ENCODE measurements at places on chromosomes 4 and X.
A peak's percentile ranks its signal among the peaks of the same experiment; 100 is the strongest.

DNA sequence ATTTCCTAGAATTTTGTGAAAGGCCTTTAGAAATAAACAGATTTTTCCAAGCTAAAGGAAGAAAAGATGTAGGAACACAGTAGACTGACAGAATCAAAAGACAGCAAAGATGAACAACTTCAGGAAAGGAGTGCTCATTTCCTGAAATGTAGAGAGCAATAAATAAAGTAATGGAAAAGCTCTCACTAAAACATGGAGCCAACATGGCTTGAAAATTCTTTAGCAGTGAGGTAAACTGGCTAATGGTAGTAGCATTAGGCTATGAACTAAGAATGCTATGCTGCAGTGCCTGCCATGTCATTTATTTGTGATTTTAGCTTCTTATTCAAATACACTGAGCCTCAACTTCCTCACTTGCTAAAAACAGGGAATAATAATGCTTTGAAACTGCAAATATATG, 108.7 kb downstream of the IQCM start:
- no peak for DNase-seq

- no peak for DNase-seq
These were observed at the start of gene TLR1 for GRCh38 chr4:38804654-38805295. TSS of gene TLR1 (minus strand) at chr4:38804791. CDS start at chr4:38798831, 5,960 bp downstream.

DNA sequence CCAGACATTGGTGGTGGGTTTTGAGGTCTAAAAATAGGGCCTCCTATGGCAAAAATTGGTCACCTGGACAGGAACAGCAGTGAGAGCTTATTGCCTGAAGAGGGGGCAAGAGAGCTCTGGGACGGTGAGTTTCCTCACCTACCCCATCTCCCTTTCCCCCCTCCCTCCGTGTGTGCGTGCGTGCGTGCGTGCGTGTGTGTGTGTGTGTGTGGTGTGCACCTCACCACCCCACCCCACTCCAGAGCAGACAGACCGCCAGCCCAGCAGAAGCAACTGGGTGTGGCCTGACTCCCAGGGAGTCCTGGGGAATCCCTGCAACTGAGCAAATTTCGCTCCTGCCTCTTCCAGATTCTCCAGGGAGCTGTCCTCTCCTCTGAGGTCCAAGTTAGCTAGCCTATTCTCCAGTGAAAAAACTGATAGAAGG, 44.7 kb downstream of the PRPS1 start:
- no peak for DNase-seq

GRCh38 chr4:184950926-184951325, 67.4 kb upstream of the HELT start:
- DNase-seq = no peak

DNA sequence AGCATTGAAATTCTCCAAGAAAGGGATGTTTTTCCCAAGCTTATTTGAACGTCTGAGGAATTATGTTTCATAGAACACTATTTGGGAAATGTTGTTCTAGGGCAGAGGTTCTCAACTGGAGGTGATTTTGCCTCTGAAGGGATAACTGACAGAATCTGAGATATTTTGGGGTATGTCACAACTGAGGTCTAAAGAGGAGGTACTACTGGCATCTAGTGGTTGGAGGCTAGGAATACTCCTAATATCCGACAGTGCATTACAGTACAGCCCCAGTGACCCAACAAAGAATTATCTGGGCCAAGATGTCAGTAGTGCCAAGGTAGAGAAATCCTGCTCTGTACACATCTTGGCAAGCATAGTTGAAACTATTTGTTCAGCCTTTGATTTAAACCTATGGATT, 6.4 kb downstream of the HSPA4L start:
- DNase-seq = no peak

GRCh38 chrX:45445745-45446412, 245.2 kb upstream of the DIPK2B start:
- no peak for DNase-seq

DNA sequence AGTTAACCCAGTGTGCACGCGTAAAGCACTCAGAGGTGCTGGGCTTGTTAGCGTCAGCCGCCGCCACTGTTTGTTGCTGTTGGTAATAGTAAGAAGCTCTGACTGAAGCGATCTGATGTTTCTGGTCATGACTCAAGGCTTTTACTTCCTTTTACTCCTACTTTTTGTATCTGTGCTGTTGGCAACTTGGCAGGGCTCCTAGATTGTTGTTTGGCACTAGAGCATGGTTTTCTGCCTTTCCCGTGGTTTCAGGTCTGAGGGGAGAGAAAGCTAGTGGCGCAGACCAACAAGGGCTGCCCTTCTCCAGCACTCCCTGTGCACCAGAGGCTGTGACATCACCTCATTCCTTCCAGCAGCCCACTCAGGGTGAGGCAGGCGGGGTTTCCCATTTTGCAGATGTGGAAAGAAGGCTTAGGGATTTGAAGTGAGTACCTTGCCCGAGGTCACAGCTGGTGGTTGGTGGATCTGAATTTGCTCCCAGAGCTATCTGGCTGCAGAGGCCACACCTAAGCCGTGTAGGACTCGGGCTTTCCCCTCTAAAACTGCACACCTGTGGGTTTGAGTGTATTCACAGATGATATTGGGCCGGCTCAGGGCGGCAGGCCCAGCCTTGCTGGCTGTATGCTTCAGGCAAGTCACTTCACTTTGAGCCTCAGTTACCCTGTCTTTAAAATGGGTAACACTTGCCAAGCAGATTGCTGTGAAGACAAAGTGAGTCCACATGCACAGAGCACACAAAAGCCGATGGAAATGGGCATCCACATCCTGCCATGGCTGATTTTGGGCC, 51.2 kb upstream of the TADA2B start:
- peak; percentile 5 for DNase-seq

- DNase-seq = no peak
These were observed 149.5 kb downstream of the DHRSX start for GRCh38 chrX:2351321-2351720.

- DNase-seq = no peak
These were observed 258.1 kb upstream of the NEIL3 start for GRCh38 chr4:177051473-177052060.

DNA sequence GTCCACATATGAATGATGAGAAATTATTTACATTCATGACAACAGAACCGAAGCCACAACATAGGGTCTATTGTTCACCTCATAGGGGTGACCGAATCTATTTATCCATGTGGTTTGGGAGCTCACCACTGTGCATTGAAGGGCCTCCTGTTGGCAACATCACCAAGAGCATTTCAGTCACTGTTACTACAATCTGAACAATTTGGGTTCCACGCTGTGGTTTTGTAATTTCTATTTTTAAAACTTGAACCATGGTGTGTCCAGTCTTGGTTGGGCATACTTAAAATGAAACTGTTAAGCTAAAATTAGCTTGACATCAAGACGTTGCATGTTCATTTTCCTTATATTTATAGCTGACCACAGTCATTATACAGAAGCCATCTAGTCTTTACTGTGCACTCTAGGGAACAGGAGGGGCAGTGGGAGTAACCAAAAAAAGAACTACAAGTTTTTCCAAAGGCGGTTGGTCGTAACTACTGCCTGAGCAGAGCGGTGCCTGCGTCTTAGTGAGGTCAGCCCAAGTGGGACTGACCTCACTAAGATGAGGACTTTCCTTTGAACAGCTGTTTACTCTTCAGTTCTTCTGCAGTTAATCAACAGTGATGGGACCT, 192.1 kb downstream of the SPRY1 start:
- no peak for DNase-seq

- no peak for DNase-seq
These were observed 25.3 kb downstream of the GPM6B start for GRCh38 chrX:13791559-13791958.

GRCh38 chr4:118180776-118181175, 146.5 kb downstream of the NDST3 start:
- no peak for DNase-seq

DNA sequence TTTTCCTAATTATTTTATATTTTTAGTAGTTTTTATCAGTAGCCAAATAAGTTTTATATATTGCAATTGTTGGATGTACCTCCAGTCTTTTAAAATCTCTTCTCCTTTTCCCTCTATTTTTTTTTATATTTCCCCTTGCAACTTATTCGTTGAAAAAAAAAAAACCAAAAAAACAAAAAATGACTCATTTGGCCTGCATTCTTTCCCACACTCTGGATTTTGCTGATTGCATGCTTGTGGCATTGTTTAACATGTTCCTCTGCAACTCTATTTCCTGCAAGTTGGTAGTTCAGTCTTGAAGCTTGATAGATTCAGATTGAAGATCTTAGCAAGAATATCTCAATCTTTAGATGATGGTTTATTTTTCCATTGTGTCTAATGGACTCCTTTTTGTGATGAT, 260.6 kb upstream of the BOD1L1 start:
- no peak for DNase-seq

DNA sequence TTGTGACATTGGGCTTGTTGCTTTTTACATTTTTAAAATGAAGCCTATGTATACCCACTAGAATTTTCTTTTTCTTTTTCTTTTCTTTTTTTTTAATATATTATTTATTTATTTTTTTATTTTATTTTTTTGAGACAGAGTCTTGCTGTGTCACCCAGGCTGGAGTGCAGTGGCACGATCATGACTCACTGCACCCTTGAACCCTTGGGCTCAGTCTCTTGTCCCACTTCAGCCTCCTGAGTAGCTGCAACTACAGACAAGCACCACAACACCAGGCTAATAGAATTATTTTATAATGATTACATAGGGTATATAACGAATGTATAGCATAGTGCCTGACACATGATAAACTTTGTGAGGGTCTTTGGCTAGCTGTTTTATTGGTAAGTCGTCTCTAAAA, 64.9 kb downstream of the RBPJ start:
- no peak for DNase-seq

DNA sequence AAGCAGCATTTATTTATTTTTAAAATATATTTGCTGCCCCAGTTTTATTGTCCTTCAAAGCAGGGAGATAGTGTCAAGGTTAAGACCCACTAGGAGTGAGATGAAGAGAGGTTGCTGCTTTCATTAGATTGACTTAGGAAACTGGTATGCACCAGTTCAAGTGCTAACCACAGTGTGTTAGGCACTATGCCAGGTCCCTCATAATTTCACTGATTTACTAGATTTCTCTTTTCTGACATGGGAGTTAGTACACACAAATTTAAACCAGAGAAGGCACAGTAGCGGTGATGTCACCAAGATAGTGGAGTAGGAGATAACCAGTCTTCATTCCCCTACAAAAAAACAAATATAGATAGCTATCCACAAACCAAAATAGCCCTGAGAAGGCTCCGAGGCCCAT, 14.3 kb downstream of the RRAGB start:
- DNase-seq = no peak

DNA sequence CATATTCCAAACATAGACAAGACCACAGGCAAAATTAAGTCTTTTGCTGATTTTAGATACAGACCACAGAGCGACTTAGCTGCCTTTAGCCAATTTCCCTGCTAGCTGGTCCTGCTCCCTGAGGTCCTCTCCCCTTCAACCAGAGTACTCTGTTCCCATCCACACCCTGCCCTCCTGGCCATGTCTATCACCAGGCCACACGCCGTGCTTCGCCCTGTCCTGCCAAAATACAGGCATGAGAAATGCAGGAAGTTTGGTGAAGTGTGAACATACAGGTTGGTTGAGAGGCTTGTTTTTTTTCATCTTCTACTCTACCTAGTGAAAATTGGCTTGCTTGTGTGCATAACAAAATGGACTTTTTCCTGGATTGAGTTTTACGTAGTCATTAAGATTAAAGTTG, 226.2 kb upstream of the TENM3 start:
- DNase-seq = no peak

DNA sequence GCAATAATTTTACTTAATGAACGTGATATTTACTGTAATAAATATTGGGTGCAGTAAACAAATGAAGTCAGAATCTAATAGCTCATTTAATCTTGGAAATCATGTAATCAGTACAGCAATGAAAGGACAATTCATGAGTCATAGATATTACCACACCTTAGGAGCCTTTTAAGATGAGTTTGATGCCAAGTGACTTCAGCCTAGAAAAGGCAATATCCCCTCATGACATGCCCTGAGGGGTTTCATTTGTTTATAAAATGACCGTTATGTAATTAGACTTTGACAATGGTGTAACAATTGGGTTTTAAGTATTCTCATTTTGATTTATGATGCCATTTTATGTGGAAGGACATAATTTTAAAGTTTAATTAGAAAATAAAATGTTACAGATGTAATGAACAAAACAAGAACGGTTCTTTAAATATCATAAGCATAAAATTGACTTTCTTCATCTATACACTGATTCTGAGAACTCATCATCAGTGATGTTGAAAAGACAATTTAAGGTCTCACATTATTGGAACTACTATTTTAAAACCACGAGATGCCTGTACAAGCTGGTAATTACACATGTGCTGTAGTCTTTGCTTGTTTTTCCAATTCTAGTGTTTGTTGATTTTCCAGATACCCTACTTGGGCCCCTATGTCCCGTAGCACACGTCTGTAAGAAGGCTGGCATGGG, 5.0 kb downstream of the FGF2 start:
- no peak for DNase-seq

DNA sequence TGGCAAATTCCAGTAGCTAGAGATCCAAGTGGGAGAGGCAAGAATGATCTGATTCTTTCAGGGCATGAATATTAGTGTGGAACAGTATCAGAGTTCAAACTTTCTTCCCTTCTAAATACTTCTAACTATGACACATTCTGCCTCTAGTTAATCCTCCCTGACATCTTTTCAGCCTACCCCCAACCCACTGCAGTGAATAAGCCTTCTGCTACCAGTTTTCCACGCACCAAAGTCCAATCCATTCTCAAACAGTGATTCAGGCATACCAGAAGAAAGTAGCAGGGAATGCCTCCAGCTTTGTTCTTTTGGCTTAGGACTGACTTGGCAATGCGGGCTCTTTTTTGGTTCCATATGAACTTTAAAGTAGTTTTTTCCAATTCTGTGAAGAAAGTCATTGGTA, 155.4 kb upstream of the FTHL17 start:
- DNase-seq = no peak

DNA sequence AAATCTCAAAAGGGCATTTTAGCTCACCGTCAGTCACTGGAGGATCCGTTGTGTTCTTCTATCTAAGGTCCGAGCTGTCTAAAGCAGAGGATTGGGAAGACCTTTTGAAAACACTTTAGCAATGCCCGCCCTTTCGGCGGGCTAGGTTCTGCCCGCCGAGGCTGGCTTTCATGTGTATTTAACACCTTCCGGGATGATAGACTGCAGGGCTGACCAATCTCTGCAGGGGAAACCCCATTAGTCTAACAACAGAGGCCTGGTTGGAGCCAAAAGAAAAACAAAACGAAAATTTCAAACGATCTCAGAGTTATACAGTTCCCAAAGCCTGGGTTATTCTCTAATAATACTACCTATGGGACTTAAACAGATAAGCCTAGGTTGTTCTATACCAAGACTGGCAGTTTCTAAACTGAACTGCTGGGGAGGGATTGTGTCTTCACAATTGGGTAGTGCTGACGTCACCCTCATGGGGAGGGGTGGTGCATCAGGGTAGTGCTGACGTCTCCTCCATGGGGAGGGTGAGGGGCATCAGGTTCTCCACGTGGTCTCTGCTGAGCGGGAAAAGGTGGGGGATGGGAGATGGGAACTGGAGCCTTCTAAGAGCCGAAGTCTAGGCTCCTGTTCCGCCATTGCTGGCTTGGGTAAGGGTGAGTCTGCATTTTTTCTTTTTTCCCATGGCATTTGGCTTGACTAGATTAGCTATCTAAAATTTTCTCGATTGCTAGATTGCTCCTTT, 14.8 kb upstream of the CUL4B start:
- no peak for DNase-seq
